Left ventricle myocardium superior (tissue), 1 donor: ENCODE measurements at places on chromosomes 5 and 9. TPM values are rescaled to one million over a fixed set of nuclear protein-coding genes. Genes with fewer than 3 reads are reported as not detected.
A peak's percentile ranks its signal among the peaks of the same experiment; 100 is the strongest.

C1QTNF3 gene
- 1.1 TPM for total RNA-seq

DNA sequence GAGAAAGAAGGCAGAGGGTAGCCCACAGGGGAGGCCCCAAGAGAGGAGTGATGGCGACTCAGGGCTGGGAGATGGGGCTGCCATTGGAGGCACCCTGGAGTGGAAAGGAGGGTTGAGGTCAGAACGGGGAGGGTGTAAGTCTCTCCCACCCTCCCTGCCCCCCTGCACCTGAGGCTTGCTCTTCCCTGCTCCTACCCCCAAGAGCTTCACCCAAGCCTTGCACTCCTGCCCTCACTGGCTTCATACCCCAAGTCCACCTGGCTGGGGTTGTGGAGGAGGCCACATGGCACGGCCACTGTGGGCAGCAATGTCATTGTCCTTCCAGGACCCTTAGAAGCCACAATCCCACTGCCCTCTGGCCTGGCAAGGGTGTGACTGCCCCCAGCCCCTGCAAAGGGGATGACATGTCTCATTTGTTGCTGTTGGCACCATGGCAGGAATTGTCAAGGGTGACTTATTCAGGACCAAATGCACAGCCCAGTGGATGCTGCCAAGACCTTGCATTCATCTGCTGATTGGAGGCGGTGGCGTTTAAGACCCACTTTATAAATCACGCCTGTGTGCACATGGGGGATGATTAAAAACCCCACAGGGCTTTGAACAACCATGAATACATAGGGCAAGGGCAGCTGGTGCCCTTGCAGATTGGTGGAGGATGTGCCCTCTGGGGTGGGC, 47.6 kb upstream of the RNU6ATAC start:
- no peak for DNase-seq

DMRT3 gene
- not detected for total RNA-seq

- no peak for DNase-seq
Observed at GRCh38 chr5:124245276-124245675, 501.2 kb downstream of the ZNF608 start.

DNA sequence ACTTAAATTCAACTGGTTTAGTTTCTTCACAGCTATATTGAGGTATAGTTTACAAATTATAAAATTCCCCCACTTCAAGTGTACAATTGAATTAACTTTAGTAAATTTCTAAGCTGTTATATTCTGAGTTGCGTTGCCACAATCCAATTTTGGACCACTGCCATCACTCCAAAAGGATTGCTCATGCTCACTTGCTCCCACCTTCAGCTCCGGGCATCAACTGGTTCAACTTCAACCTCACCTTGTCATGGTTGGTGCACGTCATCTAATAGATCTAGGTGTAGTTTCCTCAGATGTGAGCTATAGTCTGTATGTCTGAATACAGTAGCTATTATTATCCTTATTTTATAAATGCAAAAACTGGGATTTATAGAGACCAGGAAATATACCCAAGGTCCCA, 942.5 kb upstream of the WWC1 start:
- DNase-seq = no peak

- no peak for DNase-seq
Observed at GRCh38 chr5:81790336-81790735, 39.4 kb upstream of the SSBP2 start.

GRCh38 chr9:91360551-91361290, 997 bp downstream of the AUH start:
- DNase-seq = no peak

C5orf52 gene
- not detected for total RNA-seq

CDC25C gene
- not detected for total RNA-seq

DNA sequence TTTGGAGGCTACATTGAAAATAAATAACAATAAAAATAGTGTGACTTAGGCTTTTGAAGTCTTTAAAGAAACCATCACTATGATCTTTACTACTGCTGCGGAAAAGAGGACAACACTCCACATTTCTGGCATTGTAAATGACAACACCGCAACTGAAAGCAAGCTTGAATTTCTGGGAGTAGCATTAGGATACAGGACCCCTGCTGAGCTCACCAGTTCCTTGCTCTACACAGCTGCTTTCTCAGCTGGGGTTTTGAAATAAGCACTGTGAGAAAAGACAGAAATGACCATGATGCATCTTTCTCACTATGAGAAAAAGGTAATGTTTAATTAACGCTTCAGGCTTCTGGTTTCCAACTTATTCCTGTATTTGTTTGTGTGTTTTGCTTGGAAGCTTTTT, 168.0 kb downstream of the TAF11L14 start:
- DNase-seq = no peak

PCDHGA9 gene
- 4.5 TPM for total RNA-seq

DNA sequence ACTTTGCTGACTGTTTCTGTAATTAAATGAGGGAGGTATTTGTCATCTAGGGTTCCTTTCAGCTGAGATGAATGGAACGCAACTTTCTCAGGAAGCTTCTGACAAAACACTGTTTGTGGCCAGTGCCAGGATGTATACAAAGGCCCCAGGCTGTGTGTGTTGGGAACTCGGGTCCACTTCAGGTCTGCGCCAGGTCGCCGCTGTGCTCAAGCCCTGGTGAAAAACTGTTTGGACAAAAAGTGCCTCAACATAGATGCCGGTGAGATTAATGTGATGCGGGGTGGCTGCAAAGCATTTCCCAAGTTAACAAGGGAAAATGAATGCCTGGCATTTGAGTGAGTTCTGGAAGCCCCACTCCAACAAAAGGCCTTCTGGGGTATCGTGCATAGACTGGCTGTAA, 156.4 kb downstream of the GABBR2 start:
- no peak for DNase-seq

DNA sequence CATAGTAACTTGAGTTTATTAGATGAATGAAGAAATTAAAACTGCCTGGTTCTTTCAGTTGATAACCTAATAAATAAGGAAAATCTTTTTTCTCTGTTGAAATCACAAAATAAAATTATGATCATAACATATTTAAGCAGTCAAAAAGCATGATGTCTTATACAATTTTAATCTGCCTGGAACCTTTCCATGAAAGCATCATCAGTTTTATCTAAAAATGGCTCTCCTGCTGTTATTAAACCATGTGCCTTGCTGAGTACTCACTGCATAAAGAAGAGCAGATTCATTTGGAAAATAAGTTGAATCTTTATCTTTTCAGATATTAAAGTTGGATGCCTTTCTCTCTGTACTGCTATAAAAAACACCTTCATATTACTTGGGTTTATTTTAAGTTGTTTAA, 148.8 kb downstream of the SLC24A2 start:
- DNase-seq = no peak

GRCh38 chr5:54653956-54654614, 136.5 kb downstream of the SNX18 start:
- DNase-seq = no peak

- DNase-seq = peak; percentile 76
Observed at GRCh38 chr9:98860871-98861293, 53.4 kb downstream of the GALNT12 start.

GRCh38 chr5:68771221-68771620, 322.6 kb upstream of the SLC30A5 start:
- peak; percentile 29 for DNase-seq

DNA sequence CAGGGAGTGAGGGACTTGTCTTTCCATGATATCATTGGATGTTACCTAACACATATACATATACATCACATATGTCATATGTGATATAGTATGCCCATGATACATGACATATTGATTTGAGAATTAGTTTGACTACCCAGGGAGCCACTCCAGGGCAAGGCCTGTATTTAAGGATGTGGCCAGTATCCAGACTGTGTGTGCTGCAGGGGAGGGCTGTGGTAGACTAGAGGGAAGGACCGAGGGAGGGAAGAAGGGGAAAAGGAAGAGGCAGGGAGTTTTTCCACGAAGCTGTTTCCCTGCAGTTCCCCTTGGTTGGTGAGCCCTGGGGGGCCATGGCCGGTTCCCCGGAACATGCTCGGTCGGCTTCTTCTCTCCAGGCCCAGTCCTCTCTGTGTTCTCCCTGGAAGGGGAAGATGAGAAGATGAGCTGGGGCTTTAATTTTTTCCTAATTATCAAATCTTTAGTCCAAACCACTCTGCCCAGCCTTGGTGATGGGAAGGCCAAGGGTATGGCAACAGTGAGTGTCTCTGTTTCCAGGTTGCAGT, 48.7 kb downstream of the NSUN2 start:
- no peak for DNase-seq

CDC20B gene
- total RNA-seq = not detected
